ENCODE measurements at places on chromosomes 5 and 9.

- no peak for DNase-seq
Measured at GRCh38 chr5:178573216-178573615, 17.0 kb downstream of the COL23A1 start.

DNA sequence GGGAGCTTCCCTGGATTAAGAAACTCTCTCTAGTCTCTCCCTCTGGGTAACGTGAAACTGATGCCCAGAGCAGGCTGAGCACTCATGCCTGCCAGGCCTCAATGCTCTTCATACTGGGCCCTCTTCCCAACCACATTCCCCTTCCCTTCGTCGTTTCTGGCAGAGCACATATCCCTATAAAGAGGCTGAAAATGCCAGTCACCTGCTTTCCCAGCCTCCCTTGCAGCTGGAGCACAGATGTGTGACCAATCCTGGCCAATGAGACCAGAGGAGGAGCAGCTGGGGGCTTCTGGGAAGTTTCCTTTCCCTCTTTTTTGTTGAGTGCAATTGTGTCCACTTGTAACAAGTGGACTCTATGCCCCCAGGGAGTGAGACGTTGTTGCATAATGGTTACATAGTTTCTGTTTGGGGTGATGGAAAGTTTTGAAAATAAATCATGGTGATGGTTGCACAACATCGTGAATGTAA is 30.2 kb upstream of the SMIM23 start:
- DNase-seq = no peak

DNA sequence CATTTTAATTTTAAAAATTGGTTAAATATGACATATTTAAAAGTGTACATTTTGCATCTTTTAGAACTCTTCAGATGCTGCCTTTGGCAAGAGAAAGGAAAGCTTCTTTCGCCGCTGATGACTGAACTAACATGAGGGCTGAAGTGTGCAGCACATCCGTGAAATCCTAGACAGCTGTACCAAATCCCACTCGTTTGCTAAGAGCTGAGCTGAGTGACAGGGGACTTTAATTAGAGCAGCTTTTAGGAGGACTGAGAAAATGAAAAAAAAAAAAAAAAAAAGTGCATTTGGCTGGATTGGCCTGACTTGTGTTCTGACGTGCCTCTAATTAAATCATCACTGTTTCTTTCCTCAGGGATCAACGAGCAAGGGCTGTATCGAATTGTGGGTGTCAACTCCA is 271.3 kb downstream of the ARHGAP26 start:
- DNase-seq = no peak

GRCh38 chr9:69898714-69899209 is 78.1 kb downstream of the CFAP95 start:
- DNase-seq = peak; percentile 96

GRCh38 chr5:110625376-110625999 is 101.0 kb downstream of the TMEM232 start:
- peak; percentile 58 for DNase-seq

Measured in cardiac fibroblast (primary cell).